ENCODE measurements at places on chromosomes 2 and 18.

DNA sequence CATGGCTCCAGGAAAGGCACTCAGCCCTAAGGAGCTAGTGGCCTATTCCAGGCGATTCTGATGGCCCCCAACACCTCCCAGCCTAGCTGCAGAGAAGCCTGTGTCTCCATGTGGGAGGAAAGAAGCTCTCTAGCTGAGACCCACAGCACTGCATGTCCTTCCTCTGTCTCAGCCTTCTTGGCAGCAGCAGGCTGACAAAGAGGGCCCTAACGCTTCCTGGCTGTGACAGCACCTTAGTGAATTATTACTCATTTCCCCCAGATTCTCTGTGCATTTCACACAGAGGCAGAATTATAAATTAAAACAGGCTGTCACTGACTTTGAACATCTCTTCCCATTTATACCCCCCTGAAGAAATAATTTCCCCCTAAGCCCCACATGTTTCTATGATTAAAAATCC, 206.8 kb downstream of the CLIP4 start:
- peak; percentile 91 for DNase-seq

- DNase-seq, result no peak
These were observed 78.3 kb downstream of the MBP start for GRCh38 chr18:77054288-77054605.

GRCh38 chr2:47555368-47555767, 152.4 kb downstream of the MSH2 start:
- DNase-seq, result no peak

- DNase-seq, result no peak
These were observed 18.1 kb upstream of the DNAH7 start for GRCh38 chr2:196086517-196087368.

GRCh38 chr2:174748948-174749347, 15.3 kb downstream of the CHRNA1 start:
- peak; percentile 52 for DNase-seq

GRCh38 chr2:214006601-214007000, 404.3 kb upstream of the VWC2L start:
- DNase-seq, result no peak

DNA sequence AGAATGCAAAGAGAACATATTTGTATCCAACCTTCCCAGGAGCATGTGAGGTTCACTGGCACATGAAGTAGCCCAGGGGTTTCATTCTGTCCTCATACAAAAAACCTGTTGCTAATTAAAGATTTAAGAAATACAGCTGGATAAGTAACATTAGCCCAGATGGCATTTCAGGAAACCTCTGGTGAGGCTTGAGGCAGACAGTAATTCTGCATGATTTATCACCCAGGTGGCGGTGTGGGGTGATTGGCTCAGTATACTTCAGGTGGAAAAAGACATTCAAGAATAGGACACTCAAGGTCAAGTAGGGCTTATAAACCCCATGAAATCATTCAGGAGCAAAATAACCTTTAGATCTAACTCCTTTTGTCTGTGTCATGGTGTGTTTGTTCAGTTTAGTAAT, 237.4 kb downstream of the RNF144A start:
- DNase-seq, result no peak

- no peak for DNase-seq
These were observed 93.2 kb downstream of the PLEKHM3 start for GRCh38 chr2:207932106-207932505.

- DNase-seq, result no peak
These were observed 61.7 kb downstream of the EML4 start for GRCh38 chr2:42230891-42231290.

GRCh38 chr18:63819786-63820185, 44.6 kb downstream of the SERPINB7 start:
- peak; percentile 80 for DNase-seq

GRCh38 chr2:109128048-109128615, 873 bp upstream of the SH3RF3 start:
- peak; percentile 85 for DNase-seq

DNA sequence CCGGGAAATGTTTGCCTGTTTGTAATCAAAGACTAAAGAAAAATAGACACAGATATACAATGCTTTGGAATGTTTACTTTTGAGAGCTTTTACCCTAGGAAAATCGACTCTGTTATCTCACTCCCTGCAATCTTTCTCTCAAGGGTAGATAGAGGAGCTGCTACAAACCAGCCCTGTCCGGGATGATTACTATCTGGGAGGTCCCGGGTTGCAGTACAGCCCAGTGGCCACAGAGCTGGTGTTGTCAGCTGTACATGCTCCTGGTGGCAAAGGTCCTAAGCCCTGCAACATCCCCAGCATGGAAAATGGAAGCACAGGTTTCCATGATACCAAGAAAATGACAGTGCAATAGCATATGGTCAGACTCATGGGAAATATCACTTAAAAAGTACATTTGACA, 570.5 kb upstream of the SOX11 start:
- no peak for DNase-seq

DNA sequence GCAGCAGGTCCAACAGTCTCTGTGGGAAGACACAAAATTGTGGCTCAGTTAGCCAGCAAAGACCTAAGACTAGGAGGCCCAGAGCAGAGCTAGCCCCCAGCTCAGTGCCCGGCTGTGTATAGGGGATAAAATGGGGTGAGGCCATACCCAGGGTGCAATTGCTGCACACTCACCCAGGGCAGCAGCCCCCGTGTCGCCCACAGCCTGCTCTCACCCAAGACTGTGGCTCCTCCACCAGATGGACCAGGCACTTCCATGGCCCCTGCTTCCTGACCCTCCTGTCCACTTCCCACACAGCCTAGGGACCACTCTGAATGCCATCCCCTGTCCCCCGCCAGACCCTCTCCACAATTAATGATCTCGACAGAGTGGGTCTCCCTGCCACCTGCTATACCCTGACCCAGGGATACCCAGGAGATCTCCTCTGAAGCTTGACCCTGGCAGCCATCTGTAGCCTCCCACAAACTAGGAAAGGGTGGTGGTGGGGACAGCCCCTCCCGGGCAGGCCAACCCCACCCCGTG, 85.7 kb downstream of the HS1BP3 start:
- DNase-seq, result no peak

DNA sequence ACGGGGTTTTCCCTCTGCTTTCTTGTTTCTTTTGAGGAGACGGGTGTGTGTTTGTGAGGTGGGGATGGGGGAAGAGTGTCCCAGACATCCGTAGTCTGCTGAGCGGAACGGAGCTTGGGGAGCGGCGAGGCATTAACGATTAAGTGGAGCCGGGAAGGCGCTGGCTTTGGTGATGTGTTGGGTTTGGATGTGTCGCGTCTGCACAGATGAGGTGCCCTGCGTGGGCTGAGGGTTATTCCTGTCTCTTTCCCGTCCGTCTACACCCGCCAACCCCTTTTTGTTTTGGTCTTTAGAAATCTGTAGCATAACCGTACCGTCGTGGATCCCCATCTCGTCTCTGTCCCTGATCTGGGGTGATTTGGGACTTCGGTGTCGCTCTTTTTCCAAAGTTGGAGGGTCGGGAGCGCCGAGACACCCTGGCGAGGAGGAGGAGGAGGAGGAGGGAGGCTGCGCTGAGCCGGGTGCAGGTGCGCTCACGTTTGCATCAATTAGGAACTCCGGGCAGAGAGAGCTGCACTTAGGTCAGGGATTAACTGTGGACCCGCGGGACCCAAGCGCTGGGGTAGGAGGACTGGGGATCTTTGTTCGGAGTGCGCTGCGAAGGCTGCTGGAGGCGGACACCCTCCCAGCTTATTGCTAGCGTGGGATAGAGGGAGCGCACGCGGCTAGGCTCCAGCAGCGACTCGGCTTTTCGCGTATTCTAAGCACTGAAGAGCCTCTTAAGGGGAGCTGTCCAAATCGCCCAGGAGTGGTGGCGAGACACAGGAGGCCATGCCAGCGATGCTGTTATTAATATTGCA, 720.3 kb downstream of the DPP10 start:
- DNase-seq, result no peak
